ENCODE measurements at places on chromosomes 12 and 14.

DNA sequence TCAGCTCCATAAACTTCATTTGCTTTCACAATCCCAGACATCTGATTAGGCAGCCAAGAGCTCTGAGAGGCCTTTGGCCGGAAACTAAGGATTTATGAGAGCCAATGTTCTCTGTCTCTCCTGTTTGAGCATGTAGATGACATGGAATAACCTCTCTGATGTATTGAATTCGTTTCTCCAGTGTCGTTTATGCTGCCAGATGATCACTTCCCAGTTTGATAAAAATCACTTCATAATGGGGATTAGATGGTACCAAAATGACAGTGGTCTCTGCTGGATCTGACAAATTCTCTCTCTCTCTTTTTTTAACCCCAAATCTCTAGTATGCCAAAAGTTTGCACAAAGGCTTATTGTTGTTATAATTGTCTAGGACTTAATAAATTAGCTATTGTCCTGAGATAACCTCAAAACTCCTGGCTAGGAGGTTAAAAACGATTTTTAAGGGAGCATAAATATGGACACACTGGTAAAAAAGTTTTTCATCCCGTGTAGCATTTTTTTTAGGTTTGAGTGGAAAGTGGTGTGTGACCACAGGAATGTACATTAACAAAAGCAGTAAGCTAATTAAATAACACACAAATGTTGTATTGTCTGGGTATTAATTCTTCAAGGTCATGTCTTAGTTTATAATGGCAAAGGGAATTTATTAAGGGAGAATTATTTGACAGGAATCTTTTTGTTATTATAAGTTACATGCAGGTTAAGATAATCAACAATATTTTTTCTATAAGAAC lies 82.6 kb upstream of the USP44 start:
- no peak for DNase-seq

DNA sequence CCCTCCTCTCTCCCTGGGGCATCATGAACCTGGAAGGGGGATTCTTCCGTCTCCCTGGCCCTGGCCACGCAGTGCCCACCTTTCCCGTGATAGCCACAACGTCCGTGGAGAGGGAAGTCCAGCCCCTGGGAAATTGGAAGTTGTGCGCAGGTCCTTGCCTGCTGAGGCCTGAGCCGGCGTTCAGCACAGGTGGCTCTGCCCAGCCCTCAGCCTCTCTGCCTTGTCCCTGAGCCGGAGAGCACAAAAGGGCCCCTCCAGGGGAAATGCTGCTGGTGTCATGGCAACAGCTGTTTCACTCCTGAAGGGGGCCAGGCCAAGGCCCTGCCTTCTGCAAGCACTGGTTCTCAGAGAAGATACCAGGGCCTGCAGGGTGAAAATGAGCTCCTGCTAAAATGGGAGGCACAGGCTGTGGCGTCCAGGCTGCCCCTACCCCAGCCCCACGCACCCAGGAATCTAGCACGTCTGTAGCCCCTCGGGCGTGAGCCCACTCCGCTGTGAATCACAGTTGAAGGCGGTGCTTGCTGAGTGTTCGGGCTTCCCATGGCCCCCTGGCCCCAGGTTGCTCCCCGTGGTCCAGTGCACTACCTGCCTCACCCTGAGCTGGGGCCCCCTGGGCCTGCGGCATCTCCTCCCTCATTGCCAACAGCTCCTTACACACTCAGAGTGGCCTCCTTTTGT lies 149.4 kb downstream of the ADGRD1 start:
- no peak for DNase-seq

- no peak for DNase-seq
These were observed 165.7 kb upstream of the RTL1 start for GRCh38 chr14:101069228-101069549.

DNA sequence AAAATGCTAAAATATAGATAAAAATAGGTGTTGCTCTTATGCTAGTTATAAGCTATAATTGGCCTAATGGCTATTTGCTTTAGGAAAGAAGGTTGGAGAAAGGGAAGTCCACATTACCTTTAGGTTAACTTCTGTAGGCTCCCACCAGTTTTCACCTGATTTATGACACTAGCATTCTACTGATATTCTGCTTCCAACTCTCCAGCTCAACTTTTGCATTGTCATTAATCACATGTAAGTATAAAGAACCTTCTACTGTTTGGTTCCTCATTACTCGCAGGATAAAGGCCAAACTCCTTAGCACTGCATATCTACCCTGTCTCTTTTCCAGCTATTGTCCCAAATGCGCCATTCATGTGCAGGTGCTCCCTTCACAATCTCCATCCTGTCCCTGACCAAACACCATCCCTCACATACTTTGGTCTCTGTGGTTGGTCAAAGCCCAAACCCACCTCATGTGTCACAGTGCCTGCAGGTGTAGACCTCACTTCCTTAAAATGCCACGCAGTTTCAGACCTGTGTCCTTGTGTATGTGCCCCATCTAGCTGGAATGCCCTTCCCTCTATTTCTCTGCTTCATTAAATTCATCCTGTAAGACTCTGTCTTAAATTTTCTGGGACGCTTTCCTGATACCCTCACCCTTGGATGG lies 3.3 kb downstream of the DDHD1 start:
- no peak for DNase-seq

- DNase-seq, result peak; percentile 84
These were observed 30.9 kb upstream of the EMP1 start for GRCh38 chr12:13165617-13166041.

- DNase-seq, result no peak
These were observed 203.1 kb downstream of the SLC2A13 start for GRCh38 chr12:39902821-39903220.

Data from activated CD4-positive, alpha-beta T cell treated with anti-CD3 and anti-CD28 coated beads, Interleukin-2, amount 50 U/mL, for 48 hours (primary cell).